ENCODE measurements at places on chromosomes 6 and 20. TPM values are rescaled to one million over a fixed set of nuclear protein-coding genes. Genes with fewer than 3 reads are reported as not detected.

RAET1L gene
- 0.35 TPM for total RNA-seq

GPSM3 gene
- total RNA-seq, result 0.30 TPM

EEF1E1 gene
- total RNA-seq, result 93.7 TPM

EEF1A2 gene
- total RNA-seq, result 144 TPM

CRISP2 gene
- not detected for total RNA-seq

Data from A549 treated with Mapracorat at 1 μM for 4 hours (cell line).